ENCODE measurements at places on chromosomes 6 and 20. TPM values are rescaled to one million over a fixed set of nuclear protein-coding genes. Genes with fewer than 3 reads are reported as not detected.

- DNase-seq = no peak
Observed at GRCh38 chr20:60820918-60821317, 431.1 kb upstream of the CDH4 start.

The GPR6 gene
- total RNA-seq = not detected

The ADGRF1 gene
- total RNA-seq = 17.1 TPM

The ABHD16B gene
- total RNA-seq = not detected

The TMEM181 gene
- total RNA-seq = 29.5 TPM

DNA sequence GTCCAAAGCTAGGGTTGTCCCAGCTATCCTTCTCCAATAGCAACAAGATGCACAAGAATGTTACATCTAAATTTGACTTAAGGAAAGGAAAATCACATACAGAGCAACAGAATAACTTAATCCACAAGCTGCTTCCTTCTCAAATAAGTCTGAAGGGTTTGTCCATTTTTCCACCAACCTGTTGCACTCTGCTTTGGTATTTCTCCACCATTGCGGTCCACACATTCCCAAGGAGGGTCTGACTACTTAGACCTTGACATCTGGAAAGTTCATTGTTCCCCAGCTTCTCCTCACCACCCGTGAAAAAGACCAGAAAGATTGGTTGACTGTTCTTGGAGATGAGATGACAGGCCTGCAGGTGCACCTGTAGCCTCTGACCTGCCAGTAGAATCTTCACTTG lies 72.5 kb downstream of the PDSS2 start:
- DNase-seq = no peak

The BHLHE23 gene
- not detected for total RNA-seq

The NELFE gene
- total RNA-seq = 86.0 TPM

DNA sequence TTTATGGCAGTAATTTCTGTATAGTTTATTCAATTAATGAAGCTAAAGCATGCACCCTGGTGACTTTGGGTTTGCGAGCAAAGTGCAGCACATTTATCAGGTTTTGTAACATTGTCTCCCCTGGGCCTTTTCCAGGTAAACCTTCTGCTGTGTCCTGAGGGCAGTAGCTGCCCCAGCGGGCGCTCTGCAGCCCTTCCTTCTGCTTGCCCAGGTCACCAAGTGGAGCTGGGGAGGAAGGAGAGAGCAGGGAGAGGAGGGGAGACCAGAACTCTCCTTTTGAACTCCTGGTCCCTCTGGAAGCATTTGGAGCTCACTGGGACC lies 145.6 kb downstream of the DLL1 start:
- no peak for DNase-seq

- DNase-seq = no peak
Observed at GRCh38 chr20:61407561-61407960, 155.5 kb downstream of the CDH4 start.

The ERVFRD-1 gene
- not detected for total RNA-seq

DNA sequence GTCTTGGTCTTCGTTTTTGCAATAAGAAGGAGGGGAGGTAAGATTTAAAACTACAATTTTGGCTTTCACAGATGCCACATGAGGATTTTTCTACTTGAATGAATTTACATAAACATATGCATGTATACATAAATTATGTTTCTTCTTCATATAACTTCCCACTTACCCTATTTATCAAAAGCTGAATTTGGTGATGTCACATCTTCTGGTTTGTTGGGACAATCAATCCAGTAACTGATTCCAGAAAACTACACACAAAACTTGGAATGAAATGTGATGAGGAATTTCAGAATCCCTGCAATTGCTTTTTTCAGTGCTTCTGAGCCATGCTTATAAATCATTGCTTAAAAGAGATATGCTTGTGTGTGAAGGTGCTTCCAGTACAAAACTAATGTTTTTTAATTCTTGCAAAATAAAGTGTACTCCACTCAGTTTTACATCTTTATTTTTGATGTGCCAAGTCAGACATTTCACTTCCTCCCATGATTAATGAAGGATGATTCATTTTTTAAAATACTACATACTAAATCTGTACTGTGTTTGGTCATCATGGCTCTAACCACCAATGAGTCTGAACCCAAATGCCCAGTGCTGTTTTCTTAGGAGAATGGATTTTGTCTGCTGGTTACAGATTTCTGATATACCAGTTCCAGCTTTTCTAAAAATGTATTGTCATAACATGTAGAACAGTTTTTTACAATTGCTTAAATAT lies 32.1 kb upstream of the RIN2 start:
- no peak for DNase-seq

- DNase-seq = no peak
Observed at GRCh38 chr20:43916073-43916880, 1.6 kb downstream of the TOX2 start.

- no peak for DNase-seq
Observed at GRCh38 chr6:83086751-83087150, 19.3 kb downstream of the DOP1A start.

- DNase-seq = no peak
Observed at GRCh38 chr6:53603386-53604116, 58.6 kb upstream of the GCLC start.

The ADGRG6 gene
- total RNA-seq = 45.7 TPM

GRCh38 chr20:50399917-50400704 lies 110.1 kb upstream of the PTPN1 start:
- DNase-seq = peak; percentile 36

- no peak for DNase-seq
Observed at GRCh38 chr6:131281471-131282270, 146.4 kb downstream of the AKAP7 start.

- DNase-seq = no peak
Observed at GRCh38 chr20:1402149-1402548, 9.3 kb upstream of the FKBP1A start.

The PACRG gene
- not detected for total RNA-seq

- no peak for DNase-seq
Observed at GRCh38 chr20:62357187-62357667, 9.9 kb downstream of the LAMA5 start.

The TMEM74B gene
- total RNA-seq = 0.18 TPM

The ENPP1 gene
- 1.6 TPM for total RNA-seq
